Activated CD4-positive, alpha-beta T cell treated with anti-CD3 and anti-CD28 coated beads, Interleukin-2, amount 10 ng/mL, durations not matched to agents 7 days and 5 days (primary cell): ENCODE measurements at places on chromosomes 5 and 9.

DNA sequence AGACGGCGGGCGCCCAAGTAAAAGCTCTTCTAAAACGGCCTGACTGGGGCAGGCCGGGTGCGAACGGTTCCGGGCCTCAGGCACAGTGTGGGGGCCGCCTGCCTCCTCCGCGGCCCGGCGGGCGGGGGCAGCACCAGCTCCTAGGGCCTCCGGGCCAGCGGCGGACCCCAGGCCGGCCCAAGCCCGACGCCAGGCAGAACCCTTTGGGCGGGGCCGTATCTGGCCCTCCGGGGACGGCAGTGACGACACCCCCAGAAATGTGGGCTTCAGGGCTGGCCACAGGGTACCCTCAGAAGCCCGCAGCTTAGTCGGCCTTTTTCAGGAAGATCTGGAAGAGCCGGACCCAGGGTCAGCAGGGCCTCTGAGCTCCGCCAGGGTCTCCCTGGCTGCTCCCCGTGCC, 4.0 kb downstream of the LTC4S start:
- no peak for DNase-seq

DNA sequence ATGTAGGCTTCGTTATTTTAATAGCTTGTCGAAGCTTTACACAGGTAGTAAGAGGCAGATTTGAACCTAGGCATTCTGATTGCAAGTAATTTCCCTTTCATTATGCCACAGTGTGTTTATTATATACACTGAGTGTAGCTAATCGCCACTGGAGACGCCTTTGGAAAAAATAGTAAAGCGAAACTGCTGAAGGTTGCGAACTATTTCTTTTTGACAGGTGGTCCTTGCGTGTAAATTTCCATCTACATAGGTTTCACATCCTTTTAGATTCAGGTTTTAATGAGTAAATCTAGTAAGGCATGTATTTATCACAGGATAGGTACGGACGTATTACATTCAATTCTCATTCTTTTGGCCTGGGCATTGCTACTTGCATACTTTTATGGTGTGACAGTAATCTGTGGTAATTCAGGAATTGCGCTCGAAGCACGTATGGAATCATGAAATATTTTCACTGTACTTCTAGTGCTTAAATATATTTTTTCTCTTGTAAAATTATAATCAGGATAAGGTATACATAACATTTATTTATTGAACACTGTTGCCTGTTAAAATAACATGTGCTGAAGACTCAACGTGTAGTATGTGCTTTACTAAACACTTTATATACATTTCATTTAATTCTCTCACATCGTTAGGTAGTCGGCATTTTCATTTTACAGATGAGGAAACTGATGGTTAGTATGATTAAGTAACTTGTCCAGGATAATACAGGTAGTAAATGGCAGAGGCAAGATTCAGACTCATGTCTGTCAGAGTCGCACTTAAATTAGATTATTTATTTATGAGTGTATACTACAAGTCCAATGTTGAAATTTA, 1.8 kb downstream of the MARCHF6 start:
- DNase-seq = peak; percentile 46

DNA sequence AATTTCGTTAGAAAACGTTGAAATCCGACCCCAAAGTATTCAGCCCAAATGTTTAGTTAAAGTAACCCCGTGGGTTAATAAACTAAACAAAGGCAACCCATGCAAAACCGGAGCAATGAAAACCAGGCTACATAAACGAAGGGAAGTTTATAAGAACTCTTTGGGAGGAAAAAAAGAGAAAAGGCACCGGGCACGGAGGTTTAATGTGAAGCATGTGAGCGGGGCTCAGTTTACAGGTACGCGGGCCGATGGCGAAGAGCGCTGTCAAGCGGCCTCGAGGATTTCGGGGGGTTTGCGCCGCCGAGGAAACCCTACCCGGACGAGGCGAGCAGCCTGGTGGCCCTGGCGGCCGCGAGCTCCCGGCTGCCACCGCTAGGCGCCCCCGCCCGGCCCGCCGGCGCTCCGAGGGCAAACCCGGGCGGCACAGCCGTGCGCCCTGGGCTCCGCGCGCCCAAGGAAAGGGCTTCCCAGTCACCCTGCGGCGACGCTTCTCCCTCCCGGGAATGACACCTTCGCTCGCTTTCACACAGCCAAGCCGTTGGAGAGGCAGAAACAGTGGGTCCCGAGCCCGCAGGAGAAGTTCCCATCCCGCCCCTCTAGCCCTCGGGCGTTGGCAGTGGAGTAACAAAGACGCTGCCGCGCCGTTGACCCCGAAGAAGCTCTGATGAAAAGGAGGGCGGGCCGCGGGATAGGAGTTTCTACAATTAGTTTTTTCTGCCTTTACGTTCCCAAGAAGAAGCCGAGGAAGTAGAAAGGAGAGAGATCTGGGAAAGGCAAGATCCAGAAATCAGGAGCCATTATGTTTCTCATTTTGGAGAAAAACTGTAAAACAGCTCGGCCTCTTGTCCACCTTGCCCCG, 126.0 kb downstream of the TMEM174 start:
- DNase-seq = no peak

- no peak for DNase-seq
Measured at GRCh38 chr5:174489215-174489614, 235.2 kb upstream of the MSX2 start.
